ENCODE measurements at places on chromosomes 1 and 21.

DNA sequence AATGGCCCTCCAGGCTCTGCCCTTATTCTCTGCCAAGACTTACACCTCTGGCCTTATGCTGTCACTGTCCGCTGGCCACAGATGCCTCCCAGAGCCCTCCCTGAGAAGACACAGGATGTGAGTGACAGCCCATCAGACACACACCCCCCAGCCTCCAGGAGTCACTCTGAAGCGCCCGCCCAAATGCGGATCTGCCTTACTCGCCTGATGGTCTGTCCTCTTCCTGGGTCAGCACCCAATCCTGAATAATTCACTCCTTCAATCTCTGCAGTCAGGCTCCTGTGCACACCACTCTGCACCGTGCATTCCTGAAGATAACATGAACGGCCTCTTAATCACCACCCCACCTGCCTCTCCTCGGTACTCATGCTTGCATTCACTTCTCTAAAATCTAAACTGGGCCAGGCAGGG lies 14.7 kb downstream of the CLSTN1 start:
- no peak for DNase-seq

DNA sequence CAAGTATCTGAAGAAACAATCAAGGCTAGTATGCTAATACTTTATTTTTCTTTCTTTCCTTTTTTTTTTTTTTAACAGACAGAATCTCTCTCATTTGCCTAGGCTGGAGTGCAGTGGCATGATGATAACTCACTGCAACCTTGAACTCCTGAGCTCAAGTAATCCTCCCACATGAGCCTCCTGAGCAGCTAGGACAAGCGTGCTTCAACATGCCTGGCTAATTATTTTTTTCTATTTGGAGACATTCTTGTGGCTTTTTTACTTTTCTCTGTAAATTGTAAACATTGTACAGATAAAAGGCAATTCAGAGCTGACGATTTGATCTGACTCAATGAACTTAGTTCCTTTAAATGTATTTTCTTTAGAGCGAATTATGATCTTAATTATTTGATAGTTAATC lies 41.4 kb downstream of the CCDC18 start:
- no peak for DNase-seq

- no peak for DNase-seq
Observed at GRCh38 chr21:45071078-45071873, 3.1 kb upstream of the ADARB1 start.

GRCh38 chr21:26168371-26168770 lies 2.2 kb downstream of the APP start:
- no peak for DNase-seq

GRCh38 chr1:50929376-50929958 lies 30.6 kb downstream of the FAF1 start:
- DNase-seq, result no peak

DNA sequence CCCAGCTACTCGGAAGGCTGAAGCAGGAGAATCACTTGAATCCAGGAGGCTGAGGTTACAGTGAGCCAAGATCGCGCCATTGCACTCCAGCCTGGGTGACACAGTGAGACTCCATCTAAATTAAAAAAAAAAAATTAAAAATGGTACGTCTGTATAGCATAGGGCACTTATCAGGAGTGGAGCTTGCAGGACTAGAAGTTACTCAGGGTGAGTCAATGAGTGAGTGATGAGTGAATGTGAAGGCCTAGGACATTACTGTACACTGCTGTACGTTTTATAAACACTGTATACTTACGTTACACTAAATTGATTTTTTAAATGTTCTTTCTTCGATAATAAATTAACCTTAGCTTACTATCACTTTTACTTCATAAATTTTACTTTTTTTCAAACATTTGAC lies 183.6 kb downstream of the NR5A2 start:
- no peak for DNase-seq

DNA sequence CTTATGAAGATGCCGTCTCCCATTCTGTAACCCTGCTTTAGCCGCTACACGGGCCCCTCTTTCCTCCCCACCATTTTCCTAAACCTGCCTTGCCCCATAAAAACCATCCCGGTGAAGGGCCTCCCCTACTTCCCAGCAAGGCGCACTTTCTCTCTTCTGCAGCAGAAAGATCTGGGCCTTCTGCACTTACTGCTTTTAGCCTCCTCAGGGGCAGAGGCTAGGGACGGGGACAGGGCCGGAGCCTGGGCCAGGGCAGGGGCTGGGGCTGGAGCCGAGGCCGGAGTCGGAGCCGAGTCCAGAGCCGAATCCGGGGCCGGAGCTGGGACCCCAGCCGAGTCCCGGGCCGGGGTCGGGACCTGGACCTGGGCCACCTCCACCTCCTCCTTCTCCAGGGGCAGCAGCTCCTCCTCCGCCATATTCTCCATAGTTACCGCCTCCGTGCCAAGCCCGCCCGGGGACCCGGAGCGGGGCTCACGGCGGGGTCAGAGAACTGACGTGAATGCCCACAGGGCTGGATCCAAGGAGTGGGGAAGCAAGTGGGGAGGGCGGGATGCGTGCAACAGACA lies 382 bp downstream of the TRMT1L start:
- no peak for DNase-seq

GRCh38 chr1:98919211-98919610 lies 85.5 kb downstream of the PLPPR5 start:
- DNase-seq, result no peak

DNA sequence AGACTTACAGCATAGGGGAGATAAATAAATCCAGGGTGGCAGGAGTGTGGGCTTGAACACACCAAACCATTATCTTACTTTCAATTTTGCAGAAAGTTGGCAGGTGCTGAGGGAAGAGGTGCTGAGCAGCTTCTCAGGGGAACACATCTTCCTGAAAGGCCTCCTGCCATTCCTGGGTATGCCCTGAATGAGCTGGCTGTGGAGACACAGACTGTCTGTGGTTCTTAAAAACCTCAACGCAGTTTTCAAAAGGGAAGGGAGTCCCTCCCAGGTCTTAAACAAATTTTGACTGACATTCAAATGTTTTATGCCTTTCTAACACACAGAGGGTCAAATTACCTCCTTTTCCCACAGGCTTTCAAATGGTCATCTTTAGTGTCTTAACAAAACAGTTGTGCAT lies 166.9 kb downstream of the TNFSF18 start:
- DNase-seq, result no peak
